Fibroblast of skin of back (primary cell): ENCODE measurements at places on chromosomes 7 and 10.
A peak's percentile ranks its signal among the peaks of the same experiment; 100 is the strongest.

- DNase-seq: no peak
Observed at GRCh38 chr7:20021831-20022230, 195.4 kb downstream of the MACC1 start.

GRCh38 chr10:33183655-33184054 lies 150.8 kb downstream of the NRP1 start:
- DNase-seq: no peak

DNA sequence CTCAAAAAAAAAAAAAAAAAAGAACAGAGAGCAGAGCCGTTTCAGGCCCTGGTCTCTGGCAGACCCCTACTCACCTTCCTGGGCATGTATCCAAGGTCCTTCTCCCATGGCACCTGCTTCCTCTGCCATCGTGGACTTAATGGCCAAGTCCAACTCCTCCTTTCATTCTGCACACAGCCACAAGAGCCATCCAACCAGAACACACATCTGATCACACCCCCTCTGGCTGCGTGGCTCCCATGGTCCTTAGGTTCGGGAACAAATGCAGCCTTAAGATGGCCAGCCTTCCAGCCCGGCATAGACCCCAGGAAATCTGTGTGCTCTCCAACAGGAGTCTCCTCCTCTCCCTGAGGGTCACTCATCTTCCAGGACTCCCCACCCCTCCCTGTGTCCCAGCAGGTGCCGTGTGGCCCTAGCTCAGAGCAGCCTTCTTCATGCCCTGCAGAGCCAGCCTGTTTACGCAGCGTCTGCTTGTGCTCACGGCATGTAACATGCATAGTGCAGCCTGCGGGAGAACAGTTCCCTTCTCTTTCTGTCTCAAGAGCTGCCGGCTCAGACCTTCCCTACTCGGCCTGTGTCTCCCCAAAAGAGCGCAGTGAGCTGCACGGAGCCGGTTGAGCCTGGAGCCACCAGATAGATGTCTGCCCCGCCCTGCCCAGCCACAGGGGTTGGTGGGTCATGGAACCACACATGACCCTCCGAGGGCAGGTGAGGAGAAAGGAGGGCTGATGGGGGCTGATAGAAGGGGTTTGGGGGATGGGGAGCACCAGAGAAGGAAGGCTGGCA lies 157.3 kb downstream of the NRF1 start:
- no peak for DNase-seq

DNA sequence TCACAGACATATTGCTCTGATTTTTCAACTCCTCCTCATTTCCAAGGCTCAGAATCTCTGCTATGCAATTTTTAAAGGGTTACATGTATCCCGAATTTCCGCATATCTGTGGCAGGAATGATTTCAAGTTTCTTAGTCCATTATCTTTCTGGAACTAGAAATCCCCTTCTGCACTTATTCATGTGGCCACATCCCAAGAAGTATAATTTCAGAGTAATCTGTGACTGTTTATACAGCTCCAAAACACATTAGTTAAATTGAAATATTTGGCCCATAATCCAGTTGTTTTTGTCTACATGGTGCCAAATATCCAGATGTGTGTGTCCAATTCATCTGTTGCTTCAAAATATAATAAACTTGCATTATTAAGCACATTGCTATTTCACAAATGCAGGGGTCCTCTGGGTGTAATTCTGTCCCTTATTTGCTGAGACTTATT lies 271.2 kb downstream of the ARHGAP12 start:
- no peak for DNase-seq

DNA sequence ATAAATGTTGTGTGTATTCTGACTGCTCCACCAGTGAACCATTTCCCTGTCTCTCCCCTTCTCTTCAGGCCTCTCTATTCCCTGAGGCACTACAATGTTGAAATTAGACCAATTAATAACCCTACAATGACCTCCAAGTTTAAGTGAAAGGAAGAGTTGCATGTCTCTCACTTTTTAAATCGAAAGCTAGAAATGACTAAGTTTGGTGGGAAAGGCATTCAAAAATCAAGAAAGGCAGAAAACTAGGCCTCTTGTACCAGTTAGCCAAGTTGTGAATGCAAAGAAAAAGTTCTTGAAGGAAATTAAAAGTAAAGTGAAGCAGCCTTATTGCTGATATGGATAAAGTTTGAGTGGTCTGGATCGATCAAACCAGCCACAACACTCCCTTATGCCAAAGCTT lies 198.3 kb upstream of the YAE1 start:
- DNase-seq: no peak

- no peak for DNase-seq
Observed at GRCh38 chr7:99449326-99449725, 10.6 kb downstream of the CPSF4 start.

- DNase-seq: peak; percentile 68
Observed at GRCh38 chr7:33459340-33459751, 330.0 kb downstream of the BBS9 start.

GRCh38 chr7:55438085-55438756 lies 73.1 kb downstream of the LANCL2 start:
- DNase-seq: no peak

- DNase-seq: peak; percentile 97
Observed at GRCh38 chr7:22564511-22565045, 64.6 kb upstream of the STEAP1B start.

DNA sequence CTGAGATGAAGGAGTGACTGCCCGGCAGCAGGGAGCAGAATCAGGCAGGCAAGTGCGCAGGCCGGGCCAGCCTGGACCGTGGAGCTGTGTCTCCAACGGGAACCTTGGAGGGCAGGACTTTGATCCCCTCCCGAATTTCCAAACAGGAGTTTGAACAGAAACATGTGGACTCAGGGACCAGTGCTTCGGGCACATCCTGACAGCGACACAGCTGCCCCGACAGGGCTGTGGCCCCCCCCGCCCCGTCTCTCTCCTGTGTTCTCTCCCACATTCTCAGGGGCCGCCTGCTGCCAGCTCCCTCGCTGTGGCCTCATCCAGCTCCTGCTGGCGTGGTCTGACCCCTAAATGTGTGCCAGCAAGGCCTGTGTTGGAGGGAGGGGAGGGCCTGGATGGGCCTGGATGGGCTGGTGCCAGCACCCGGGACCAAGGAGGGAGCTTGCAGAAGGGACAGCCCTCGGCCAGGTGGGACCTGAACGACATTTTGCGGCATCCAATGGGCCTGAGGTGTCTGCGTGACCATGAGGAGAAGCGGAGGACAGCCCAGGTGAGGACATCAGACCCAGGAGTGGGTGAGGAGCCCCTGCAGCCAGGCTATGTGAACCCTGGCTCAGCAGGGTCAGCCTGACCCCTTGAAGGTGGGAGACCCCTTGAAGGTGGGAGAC lies 222.9 kb downstream of the DNAJB6 start:
- no peak for DNase-seq

DNA sequence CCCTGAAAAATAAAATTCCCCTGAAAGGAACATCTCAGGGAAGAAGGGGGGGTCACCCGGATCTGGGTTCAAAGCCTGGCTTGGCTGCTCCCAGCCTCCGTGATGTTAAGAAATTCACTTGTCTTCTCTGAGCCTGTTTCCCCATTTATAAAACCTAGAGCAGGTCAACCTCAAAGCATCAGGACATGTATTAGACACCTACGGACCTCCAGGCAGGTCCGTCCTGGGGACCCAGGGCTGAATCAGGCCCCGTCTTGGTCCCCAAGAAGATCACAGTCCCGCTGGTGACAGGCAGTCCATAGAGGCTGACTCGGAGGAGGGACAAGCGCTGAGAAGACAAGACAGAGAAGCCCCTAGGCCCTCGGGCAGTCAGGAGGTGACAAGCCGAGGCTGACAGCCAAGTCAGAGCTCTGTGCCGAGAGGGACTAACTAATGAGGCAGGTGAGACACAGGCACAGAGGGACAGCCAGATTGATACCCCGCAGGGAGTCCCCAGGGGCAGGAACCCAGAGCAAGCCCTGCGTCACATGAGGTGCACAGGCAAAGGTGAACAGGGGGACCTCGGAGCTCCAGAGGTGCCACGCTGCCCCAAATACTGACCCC lies 2.9 kb downstream of the MYL10 start:
- DNase-seq: no peak

- peak; percentile 71 for DNase-seq
Observed at GRCh38 chr10:116708391-116708821, 34.0 kb downstream of the HSPA12A start.

DNA sequence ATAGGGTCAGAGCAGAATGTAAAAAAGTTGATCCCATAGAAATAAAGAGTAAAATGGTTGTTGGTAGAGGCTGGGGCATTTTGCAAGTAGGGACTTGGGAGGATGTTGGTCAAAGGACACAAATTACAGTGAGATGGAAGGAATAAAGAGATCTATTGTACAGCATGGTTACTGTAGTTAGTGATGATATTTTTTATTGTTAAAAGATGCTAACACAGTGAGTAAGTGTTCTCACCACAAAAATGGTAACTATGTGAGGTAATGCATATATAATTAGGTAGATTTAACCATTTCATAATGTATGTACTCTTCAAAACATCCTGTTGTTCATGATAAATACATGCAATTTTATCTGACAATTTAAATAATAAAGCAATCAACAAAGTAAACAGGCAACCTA lies 280.7 kb upstream of the MAGI2 start:
- DNase-seq: no peak

GRCh38 chr7:32958046-32959025 lies 1.1 kb downstream of the FKBP9 start:
- peak; percentile 85 for DNase-seq

DNA sequence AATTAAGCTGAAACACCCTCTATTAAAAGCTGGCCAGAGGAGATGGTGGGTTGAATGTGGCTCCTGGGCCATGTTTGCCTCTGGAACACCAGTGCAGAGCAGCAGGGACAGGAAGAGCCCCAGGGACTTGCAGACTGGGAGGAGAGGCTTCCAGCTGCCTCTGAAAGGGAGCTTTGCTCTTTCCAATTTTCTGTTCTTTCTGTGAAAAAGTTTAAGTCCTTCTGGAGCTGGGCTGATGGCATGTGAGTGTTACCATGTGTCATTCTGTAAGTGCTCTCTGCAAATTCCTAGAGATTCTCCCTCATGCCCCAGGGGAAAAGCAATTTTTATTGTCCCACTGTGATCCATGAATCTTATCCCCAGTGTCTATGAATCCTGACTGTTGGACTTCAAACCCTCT lies 112.8 kb upstream of the LANCL2 start:
- peak; percentile 70 for DNase-seq

DNA sequence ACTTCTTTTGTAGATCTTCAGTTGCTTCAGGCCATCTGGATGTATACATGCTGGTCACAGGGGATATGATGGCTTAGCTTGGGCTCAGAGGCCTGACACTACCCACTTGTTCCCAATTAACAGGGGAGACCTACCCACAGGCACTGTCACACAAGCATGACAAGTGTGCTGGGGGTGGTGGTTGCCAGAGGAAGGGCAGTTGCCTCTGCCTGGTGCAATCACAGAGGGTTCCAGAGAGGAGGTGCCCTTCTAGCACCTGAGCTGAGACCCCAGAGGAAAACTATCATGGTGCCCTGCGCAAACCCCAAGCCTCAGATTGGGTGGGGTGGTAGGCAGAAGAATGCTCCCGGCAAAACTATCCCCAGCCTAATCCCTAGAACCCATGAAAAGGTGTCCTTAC lies 65.6 kb upstream of the NANOS1 start:
- no peak for DNase-seq

- no peak for DNase-seq
Observed at GRCh38 chr7:3733541-3734140, 432.6 kb downstream of the SDK1 start.

- peak; percentile 88 for DNase-seq
Observed at GRCh38 chr10:77392236-77392721, 245.3 kb downstream of the KCNMA1 start.

GRCh38 chr10:119328223-119328622 lies 120.9 kb downstream of the GRK5 start:
- no peak for DNase-seq

GRCh38 chr7:22116451-22117030 lies 170.8 kb upstream of the CDCA7L start:
- DNase-seq: no peak

DNA sequence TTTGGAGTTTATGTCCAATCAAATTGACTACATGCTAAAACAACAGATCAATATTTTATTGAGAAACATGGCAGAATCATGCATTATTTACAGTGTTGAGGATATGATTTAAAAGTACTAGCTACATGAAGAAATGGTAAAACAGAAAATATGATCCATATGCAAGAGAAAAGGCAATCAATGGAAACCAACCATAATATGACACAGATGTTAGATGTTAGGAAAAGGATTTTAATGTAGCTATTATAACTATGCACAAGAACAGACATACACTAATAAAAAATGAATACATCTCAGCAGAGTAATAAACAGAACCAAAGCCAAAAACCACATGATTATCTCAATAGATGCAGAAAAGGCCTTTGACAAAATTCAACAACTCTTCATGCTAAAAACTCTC lies 166.2 kb upstream of the CACNA2D1 start:
- DNase-seq: no peak

DNA sequence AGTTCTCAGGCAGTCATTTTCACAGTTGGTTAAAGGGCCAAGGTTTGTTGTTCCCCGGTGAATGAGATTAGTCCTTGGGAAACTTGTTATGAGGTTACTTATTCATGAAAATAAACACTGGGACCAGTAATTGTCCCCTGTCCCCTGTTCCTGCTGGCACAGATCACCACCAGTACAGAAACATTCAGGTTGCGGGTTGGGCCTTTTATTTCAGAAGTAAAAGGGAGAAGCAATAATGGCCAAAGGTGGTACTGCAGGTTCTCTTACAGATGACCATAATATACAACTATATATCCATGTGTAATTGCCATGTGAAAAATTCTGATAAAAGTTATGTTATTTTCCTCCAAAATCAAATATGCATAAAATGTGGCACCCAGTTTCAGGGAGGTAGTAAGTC lies 442.0 kb downstream of the SORCS1 start:
- DNase-seq: no peak

GRCh38 chr10:14686356-14686755 lies 88.3 kb downstream of the FAM107B start:
- no peak for DNase-seq

- DNase-seq: peak; percentile 15
Observed at GRCh38 chr7:128672927-128673517, 930 bp downstream of the GARIN1A start.

DNA sequence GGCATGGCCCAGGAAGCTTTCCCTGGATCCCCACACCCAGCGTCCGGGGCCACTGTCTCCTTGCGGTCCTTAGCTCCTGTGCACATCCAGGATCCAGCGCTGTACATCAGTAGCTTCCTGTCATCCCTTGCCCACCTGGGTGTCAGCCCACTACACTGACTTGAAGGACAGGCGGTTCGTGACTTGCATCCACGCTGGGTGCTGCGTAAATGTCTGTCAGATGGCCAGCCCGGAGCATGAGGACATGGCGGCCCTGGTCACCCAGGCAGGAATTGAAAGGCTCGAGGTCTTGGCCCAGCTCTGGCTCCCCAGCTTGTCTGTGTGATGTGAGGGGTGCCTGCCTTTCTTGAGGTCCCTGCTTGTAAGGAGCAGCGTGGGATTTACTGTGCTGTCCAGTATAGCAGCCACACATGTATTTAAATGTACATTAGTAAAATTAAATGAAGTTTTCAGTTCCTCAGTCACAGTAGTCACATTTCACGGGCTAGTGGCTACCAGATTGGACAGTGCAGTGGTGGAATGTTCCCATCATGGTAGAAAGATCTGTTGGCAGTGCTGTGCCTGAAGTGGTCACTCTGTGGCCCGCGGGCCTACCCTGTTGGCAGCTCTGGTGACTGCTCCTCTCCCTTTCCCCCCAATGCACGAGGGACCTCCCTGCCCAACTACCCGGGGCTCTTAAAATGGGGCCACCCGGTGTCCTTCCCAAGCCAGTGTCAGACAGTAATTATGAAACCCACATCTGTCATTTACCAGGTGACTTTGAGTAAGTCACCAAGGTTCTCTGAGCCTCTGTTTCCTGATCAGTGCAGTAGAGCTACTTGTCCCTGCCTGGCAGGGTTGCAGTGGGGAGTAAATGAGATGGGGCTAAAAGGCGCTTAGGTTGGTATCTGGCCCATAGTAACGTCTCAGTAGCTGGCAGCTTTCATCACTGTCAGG lies 97.8 kb upstream of the PPIF start:
- DNase-seq: no peak

GRCh38 chr7:132622081-132622480 lies 45.8 kb upstream of the PLXNA4 start:
- no peak for DNase-seq
